Naive thymus-derived CD8-positive, alpha-beta T cell (primary cell): ENCODE measurements at places on chromosomes 7 and 10. TPM values are rescaled to one million over a fixed set of nuclear protein-coding genes. Genes with fewer than 3 reads are reported as not detected.
A peak's percentile ranks its signal among the peaks of the same experiment; 100 is the strongest.

GRCh38 chr7:84291756-84292155 is 97.2 kb upstream of the SEMA3A start:
- no peak overlapping the region for H3K4me3 ChIP-seq
- no peaks in the 10 kb centered on the region for H3K4me1 ChIP-seq
- H3K36me3 ChIP-seq = no peaks in the 10 kb centered on the region

DNA sequence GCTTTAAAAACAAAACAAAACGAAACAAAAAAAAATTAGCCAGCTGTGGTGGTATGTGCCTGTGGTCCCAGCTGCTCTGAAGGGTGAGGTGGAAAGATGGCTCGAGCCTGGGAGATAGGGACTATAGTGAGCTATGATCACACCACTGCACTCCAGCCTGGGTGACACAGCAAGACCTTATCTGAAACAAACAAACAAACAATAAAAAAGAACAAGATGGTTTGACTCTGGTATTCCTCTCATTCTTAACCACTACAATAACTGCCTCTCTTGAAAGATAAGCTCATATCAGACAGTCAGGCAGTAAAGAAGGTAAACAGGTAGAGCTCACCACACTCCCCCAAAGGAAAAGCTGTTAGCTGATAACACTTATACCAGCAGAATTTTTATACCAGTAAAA is 14.1 kb upstream of the DUSP5 start:
- H3K36me3 ChIP-seq = no peaks in the 10 kb centered on the region
- H3K27ac ChIP-seq = no peak overlapping the region
- no peak overlapping the region for H3K4me3 ChIP-seq

- DNase-seq = no peak
- no peaks in the 10 kb centered on the region for H3K36me3 ChIP-seq
- H3K27me3 ChIP-seq = no peaks in the 10 kb centered on the region
- H3K27ac ChIP-seq = no peak overlapping the region
- H3K4me1 ChIP-seq = no peaks in the 10 kb centered on the region
Observed at GRCh38 chr7:9149499-9150082, 716.2 kb downstream of the NXPH1 start.

The GIMAP8 gene
- total RNA-seq = 68.0 TPM

DNA sequence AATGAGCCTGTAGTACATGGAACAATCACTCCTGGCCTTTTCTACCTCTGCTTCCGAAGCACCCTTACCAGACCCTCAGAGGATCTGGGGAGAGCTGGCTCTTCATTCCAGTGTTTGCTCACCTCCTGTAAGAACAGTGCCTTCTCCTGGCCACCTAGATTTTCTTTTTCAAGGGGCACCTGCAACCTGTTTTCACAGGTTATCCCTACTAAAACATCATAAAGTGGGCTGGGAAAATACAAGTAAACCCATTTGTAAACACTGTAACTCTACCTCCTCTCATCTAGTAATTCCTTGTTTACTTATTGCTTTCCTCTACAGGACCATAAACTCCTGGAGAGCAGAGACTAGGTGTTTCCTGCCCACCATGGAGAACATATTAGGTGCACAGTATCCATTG is 1.1 kb downstream of the PIK3AP1 start:
- peaks cover 22% of the 10 kb centered on the region for H3K4me1 ChIP-seq
- DNase-seq = no peak
- H3K36me3 ChIP-seq = no peaks in the 10 kb centered on the region
- peak overlapping the region; percentile 99 for H3K4me3 ChIP-seq

DNA sequence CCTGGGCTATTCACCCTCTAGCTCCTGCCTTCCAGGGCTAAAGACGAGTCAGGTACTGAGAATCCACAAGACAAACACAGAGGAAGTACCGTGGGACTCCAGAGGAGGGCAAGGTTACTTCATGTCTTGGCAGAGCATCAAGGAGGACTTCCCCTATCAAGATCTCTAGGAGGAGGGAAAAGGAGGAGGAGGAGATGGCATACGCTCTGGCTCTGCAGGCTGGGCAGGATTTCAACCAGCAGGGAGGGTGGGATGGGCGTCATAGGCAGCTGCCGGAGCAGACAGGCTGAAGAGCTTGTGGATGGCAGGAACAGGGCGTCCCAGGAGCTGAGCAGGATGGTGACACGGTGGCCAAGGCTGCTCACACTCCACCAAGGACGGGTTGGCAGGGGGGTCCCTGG is 21.3 kb downstream of the MDH2 start:
- no peaks in the 10 kb centered on the region for H3K4me1 ChIP-seq
- no peak overlapping the region for H3K27ac ChIP-seq
- H3K4me3 ChIP-seq = no peak overlapping the region
- no peaks in the 10 kb centered on the region for H3K27me3 ChIP-seq

The CDC14C gene
- not detected for total RNA-seq

The CEP55 gene
- total RNA-seq = not detected

The PYROXD2 gene
- 20.3 TPM for total RNA-seq

GRCh38 chr7:16684935-16685334 is 39.0 kb downstream of the BZW2 start:
- peaks cover 79% of the 10 kb centered on the region for H3K36me3 ChIP-seq
- H3K27me3 ChIP-seq = no peaks in the 10 kb centered on the region
- H3K27ac ChIP-seq = no peak overlapping the region
- H3K4me3 ChIP-seq = peak overlapping the region; percentile 33

DNA sequence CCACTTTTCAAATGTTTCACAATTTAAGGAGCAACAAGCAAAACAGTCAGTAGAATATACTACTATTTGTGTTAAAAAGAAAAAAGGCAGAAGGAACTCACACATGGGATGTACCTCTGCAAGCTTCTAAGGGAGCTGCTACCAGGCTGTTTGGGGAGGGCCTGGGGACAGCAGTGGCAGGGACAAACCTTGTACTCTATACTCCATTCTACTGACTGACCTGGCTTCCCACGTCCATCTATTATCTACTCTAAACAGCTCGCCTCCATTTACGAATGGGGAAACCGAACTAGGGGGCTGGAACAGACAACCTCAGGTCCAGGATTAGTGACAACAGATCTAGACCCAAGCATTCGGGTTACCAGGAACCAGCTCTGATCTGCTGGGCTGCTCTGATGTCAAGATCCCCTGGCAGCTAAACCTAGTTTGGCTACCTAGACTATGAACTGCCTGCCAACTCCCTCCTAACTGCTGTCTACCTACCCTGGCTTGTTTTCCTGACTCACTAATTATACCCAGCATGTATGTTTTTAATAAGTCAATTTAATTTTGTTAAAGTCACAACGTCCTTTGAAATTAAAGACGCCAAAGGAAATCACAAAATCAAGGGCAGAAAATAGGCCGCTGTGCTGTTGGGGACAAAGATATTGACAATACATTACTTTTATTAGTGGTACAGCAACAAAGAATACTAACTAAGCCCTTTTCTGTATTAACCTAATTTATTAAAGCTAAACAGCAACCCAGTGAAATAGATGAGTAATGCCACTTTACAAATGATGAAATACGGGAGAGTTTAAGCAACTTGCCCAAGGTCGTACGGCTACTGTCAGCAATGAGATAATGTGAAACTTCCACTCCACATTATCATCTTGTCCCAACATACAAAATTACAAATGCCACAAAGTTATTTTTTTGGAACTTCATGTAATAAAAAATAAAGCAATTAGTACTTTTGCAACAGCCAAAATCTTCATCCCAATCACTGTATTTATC is 5.3 kb downstream of the PSAP start:
- H3K4me3 ChIP-seq = no peak overlapping the region
- DNase-seq = no peak
- no peak overlapping the region for H3K27ac ChIP-seq

- H3K4me3 ChIP-seq = no peak overlapping the region
- no peaks in the 10 kb centered on the region for H3K4me1 ChIP-seq
- H3K27me3 ChIP-seq = no peaks in the 10 kb centered on the region
- no peak overlapping the region for H3K27ac ChIP-seq
- no peaks in the 10 kb centered on the region for H3K36me3 ChIP-seq
- no peak for DNase-seq
Observed at GRCh38 chr7:18896343-18896975, 221.0 kb downstream of the TWIST1 start.

DNA sequence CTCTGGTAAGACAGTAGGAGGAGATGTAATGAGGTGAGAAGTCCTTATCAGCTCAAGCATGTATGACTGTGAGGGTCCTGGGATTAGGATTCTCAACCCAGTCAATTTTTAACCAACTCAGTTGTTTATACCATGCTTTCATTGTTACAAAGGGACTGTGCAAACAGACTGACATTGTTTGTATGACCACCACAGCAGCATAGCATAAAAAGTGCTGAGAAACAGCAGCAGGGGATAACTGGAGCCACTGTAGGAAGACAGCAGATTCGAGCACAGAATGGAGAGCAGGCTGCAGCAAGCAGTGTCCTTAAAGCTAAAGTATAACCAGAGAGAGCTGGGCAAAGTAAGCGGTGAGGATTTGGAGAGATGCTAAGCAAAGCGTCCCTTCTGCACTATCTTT is 829.5 kb downstream of the REEP3 start:
- no peaks in the 10 kb centered on the region for H3K27me3 ChIP-seq
- H3K27ac ChIP-seq = no peak overlapping the region
- H3K4me1 ChIP-seq = no peaks in the 10 kb centered on the region
- H3K4me3 ChIP-seq = no peak overlapping the region

The PTPRZ1 gene
- not detected for total RNA-seq

- H3K27me3 ChIP-seq = no peaks in the 10 kb centered on the region
- no peaks in the 10 kb centered on the region for H3K36me3 ChIP-seq
- H3K4me3 ChIP-seq = no peak overlapping the region
- H3K27ac ChIP-seq = no peak overlapping the region
- no peaks in the 10 kb centered on the region for H3K4me1 ChIP-seq
- DNase-seq = no peak
Observed at GRCh38 chr7:30841801-30842541, 69.7 kb upstream of the AQP1 start.

DNA sequence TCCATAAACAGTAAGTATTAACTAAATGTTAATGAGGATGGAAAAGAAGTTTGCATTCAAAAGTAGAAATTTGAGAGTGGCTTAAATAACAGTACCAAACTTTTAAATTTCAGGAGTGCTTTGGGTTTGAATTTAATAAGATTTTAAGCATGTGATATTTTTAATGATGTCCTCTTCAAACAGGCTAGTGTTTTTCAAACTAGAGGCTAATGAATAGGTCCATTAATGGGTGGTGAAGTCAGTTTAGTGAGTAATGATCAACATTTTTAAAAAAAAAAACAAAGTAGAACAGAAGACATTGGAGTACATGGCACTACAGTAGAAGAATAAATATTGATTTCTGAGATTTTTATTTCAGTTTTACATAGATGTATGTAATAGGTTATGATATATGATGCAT is 72.9 kb downstream of the AKAP9 start:
- H3K36me3 ChIP-seq = peaks cover 43% of the 10 kb centered on the region
- H3K27me3 ChIP-seq = no peaks in the 10 kb centered on the region
- no peak for DNase-seq
- H3K4me3 ChIP-seq = no peak overlapping the region
- no peaks in the 10 kb centered on the region for H3K4me1 ChIP-seq

- no peaks in the 10 kb centered on the region for H3K27me3 ChIP-seq
- no peaks in the 10 kb centered on the region for H3K36me3 ChIP-seq
- DNase-seq = no peak
- no peaks in the 10 kb centered on the region for H3K4me1 ChIP-seq
- no peak overlapping the region for H3K4me3 ChIP-seq
Observed at GRCh38 chr7:117041007-117041406, 87.7 kb downstream of the ST7 start.

The DEPP1 gene
- total RNA-seq = not detected

DNA sequence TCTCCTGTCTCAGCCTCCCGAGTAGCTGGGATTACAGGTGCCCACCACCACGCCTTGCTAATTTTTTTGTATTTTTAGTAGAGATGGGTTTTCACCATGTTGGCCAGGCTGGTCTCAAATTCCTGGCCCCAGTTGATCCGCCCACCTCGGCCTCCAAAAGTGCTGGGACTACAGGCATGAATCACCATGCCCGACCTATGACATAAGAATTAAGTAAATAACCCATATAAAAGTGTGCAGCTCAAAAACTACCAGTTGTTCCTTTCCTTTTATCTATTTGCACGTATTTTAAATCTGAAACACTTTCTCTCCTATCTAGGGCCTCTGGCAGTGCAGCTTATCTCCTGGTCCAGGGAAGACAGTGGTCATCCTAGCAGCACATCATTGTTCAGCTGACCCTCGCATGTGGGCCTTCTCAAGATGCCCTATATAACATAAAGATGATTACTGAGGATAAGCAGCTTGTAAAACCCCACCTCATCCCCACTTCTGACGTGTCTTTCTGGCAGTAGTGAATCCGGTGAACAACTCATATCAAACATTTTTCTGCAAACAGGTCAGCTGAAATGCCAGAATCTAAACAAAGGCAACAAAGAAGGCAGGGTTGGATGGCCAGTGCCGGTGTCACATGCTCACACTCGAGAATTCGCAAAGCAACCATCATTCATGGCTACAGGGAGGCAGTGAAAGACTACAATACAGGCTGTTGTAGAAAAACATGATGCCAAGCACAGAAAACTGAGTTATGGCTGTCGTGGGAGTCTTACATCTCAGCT is 36.0 kb upstream of the KCNIP2 start:
- no peaks in the 10 kb centered on the region for H3K36me3 ChIP-seq
- DNase-seq = no peak
- H3K4me1 ChIP-seq = peaks cover 17% of the 10 kb centered on the region
- H3K4me3 ChIP-seq = no peak overlapping the region
- H3K27ac ChIP-seq = no peak overlapping the region

The PKD1L1 gene
- total RNA-seq = 0.66 TPM

DNA sequence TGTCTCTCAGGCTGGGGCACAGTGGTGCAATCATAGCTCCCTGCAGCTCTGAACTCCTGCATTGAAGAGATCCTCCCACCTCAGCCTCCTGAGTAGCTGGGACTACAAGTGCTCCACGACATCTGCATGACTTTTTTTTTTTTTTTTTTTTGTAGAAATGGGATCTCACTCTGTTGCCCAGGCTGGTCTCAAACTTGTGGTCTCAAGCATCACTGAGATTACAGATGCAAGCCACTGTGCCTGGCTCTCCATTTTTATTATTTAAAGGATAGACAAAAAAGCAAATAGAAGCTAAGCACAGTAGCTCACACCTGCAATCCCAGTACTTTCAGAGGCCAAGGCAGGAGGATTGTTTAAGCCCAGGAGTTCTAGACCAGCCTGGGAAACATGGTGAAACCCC is 13.0 kb upstream of the KCTD7 start:
- H3K27ac ChIP-seq = no peak overlapping the region
- peaks cover 2% of the 10 kb centered on the region for H3K27me3 ChIP-seq
- DNase-seq = no peak
- H3K4me3 ChIP-seq = no peak overlapping the region
